NCI-H1105 treated with DMSO at 0.1 percent for 48 hours (cell line): ENCODE measurements at places on chromosomes 1 and 21.

DNA sequence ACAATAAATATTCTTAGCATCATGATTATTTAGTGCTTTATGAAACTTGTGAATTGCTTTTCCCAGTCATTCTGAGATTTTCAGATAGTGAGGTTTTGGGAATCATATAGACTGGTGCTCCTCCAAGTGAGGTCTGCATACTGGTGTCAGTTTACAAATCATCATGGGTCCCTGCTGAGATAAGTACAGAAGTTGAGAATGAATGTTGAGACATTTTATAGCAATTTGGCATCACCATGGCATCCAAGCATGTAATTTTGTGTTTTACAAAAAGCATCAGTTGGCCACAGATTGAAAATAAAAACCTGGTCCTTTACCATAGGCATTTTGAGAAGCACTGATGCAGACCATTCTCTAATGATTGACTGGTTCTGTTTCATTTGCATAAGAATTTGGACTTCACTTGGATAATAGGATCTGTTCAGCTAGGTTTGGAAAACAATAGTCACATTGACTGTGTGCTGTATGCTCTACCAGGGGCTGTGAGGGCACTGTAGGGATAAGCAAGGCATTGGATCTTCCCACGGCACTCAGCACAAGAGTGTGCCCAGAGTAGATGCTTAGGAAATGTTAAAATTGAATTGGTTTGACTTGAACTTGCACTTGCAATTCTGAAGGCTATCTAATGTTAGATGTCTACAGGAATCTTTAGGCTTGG is 79.0 kb upstream of the JUN start:
- DNase-seq: no peak

GRCh38 chr21:44687671-44688070 is 5.7 kb upstream of the KRTAP12-1 start:
- no peak for DNase-seq

- no peak for DNase-seq
Observed at GRCh38 chr1:104760017-104760416, 1010.3 kb downstream of the AMY1C start.

- peak; percentile 37 for DNase-seq
Observed at GRCh38 chr21:18951271-18952038, 547.9 kb upstream of the TMPRSS15 start.

DNA sequence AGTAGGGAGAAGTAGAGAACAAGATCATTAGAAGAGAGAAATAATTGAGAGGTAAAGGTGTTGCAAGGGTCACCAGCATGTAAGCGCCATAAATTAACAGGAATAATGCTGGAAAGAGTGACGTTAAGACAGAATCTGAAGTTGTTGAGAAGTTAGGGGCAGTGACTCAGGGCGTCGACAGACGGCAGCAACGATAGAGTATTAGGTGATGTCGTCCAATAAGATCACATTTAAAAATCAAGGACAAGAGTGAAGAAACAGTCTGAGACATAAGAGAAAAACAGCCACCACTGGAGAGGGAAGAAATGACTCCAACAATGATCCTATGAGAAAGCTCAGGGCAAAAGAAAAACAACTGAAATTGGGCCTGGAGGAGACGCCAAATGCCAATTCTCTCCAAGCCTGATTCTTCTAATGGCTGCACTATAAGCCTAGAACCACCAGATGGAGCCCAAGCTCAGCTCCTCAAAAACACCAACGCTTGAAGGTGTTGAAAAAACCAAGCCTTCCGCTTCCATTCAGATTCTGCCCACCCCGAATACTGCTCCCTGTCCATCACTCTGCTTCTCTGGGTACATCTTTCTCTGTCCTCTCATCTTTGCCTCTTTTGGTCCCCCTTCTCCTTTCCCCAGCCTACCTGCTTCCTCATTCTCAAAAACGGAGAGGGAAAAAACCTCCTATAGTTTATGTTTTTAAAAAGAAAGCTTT is 70.0 kb downstream of the LUZP1 start:
- peak; percentile 87 for DNase-seq

GRCh38 chr1:19007491-19008441 is 51.3 kb upstream of the IFFO2 start:
- DNase-seq: no peak

- DNase-seq: peak; percentile 16
Observed at GRCh38 chr1:58927041-58927721, 143.3 kb upstream of the JUN start.

- peak; percentile 43 for DNase-seq
Observed at GRCh38 chr1:204846546-204846945, 24.1 kb upstream of the NFASC start.

DNA sequence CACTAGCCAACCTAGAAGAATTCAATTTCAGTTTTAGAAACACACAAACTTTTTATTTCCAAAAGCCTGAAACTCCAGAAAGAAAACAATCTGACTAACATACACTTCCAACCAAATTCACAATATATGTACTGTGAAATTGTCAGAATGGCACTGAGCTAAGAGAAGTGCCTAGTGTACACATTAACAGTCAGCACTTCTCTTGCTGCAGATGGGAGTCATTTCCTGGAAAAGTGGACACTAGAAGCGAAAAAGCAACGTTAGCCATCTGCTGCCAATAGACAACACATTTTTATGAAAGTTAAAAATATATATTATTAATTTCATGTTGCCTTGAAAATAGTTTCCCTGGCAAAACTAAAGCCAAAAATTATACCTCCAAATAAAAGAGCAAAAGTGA is 66.1 kb downstream of the EPS15 start:
- no peak for DNase-seq

GRCh38 chr1:85681087-85681486 is 27.1 kb downstream of the ZNHIT6 start:
- DNase-seq: no peak

DNA sequence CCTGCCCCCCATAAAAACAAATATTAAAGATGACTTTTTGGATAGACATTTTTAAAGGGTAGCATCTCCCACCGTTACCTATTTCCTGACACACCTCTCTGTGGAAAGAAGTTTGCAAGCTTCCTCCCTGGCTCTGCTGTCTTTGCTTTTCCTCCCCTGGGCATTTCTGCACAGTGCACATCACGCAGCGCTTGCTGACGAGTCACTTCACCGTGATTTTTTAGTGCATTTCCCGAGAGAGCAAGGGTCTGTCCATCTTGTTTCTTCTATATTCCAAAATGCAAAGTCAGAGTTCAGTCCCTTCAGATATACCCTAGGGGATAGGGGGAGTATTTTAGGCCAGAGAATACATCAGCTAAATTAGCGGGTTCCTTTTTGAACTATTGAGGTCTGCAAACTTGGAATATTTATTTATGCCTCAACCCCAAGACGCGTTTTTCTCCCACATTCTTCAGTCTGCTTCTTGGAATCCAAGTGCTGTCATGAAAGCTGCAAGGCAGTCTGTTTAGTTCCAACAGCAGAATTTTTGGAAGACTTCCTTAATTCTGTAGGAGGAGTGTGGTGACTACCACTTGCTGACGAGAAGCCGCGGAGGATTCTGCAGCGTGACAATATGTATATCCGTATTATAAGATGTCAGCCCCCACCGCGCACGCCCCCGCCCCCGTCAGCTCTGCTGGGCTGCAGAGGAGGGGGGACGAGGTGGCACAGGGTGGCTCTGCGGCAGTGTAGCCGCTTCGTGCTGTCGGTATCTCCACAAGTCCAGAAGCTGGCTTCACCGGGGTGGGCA is 22.4 kb downstream of the SMYD2 start:
- DNase-seq: no peak
